Skeletal muscle cell (primary cell): ENCODE measurements at places on chromosomes 7 and 10.

DNA sequence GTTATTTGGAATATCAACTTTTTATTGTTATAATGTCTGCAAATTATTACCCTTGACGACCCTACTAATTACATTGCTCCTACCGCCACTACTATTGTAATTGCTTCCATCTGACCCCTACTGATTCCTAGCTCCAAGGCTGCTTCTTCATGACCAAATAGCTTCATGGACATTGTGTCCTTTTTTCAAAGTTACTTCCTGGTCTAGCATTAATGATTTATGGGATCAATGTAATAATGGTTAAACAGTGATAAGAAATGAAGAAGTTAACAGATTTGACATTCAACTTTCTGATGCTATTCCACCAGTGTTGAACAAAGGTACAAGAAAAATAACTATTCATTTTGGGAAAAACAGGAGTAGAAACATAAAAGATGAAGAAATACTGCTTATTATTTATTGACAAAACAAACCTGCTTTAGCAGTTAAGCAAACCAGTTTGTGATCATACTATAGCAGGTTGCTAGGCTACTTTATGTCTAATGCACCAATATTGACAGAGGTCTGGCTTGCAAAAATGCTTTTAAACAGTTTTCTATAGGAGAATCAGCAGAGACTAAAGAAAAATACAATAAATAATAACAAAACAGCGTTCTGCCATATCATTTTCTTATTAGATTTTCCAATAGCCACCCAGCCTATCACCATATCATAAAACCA lies 125.8 kb downstream of the PCLO start:
- DNase-seq, result no peak

DNA sequence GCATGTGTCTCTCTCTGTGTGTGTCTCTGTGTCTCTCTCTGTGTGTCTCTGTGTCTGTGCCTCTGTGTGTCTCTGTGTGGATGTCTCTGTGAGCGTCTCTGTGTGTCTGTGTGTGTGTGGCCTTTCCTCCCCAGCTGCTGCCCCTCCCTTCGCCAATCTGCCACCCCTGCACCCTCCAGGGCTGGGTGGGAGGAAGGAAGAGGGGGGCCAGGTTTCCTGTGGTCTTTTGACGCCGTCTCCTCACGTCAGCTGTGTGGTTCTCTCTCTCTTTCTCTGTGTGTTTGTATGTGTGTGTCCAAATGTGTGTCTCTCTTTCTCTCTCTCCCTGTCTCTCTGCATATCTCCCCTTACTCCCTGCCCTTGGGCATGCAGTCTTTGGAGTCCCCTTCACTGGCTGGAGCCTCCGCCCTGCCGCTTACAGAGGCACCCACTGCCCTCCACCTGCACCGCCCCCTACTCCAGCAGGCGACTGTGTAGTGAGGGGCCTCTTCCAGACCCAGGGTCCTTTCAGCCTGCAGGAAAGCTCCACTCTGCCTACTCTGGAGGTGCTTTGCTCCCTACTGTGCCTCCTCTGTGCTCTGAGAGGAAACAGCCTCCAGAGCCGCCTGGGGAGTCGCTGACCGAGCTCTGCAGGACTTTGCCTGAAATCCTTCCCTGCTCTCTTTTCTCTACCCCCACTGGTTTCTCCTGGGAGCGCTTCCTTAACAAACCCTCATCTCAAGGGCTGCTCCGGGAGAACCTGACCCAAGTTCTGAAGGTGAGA lies 44.2 kb upstream of the C10orf71 start:
- DNase-seq, result no peak

DNA sequence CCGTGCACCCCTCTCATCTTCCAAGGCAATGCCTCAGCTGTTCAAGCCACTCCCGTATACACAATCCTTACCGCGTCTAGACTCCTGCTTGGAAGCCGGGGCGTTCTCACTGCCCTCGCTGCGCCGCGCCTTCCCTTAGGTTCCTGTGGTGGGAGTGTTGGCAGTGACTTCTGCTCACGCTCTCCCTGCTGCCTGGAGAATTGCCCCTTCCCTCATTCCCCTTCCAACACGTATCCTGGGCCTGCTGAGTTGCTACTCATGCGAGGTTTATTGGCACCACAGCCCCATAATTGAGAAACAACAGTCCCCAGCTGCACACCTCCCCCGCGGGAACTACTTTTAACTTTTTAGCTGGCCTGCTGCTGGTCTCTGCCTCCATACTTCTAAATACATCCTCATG lies 31.9 kb downstream of the RBM17 start:
- no peak for DNase-seq

DNA sequence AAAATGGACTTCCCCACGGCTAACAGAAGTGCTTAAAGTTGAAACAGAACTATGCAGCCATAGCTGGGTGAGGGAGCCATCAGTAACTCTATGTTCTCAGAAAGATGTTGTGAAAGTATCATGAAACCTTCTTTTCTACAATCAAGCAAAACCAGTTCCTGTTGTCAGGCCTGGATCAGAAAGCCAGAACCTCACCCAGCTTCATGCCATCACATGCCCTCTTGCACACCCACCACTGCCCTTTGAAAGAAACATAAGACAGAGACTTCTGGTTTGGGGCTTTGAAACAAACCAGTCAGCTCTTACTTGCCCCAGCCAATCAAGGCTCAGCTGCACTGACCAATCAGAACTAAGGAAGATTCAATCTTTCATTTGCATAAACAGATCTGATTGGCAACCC lies 230.8 kb upstream of the FERD3L start:
- DNase-seq, result no peak

DNA sequence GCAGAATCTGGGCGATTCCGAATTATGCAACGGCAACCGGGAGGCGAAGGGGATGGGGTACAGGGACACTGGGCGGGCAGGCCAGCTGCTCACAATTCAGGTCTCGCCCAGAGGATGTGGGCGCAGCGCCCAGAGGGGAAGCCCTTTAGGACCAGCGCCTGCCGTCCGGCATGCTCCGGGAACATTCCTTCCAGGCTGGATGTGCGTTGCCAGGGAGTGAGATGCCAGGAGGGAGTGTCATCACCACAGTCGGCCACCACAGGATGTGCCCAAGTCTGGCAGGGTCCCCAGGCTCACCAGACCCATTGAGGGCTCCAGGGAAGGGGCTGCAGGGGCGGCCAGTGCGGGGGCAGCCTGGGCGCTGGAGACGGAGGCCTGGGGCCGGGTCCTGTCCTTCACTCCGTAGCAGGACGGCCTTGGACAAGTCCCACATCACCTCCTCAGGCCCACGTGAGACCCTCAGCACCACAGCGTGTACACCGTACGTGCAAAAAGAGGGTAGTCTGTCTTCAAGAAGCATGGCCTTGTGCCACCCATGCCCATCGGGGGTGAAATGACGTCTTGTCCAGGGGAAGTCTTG lies 63.9 kb downstream of the FOXL3 start:
- DNase-seq, result peak; percentile 5

DNA sequence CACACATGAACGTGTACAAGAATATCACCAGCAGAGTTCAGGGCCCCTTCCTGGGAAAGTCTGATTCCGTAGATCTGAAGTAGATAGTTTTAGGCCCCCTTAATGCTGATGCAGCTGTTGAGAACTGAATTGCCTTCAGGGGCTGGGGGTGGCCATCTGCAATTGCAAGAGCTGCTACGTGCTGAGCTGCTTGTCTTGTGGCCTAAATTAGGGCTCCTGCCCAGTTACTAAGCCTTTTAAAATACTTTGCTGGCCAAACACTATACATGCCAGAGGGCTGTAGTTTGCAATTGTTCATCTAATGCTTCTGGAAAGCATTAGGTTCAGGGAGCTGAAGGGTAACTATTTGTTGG lies 71.7 kb downstream of the TMEM178B start:
- DNase-seq, result no peak
